ENCODE measurements at places on chromosomes 2 and 18.

DNA sequence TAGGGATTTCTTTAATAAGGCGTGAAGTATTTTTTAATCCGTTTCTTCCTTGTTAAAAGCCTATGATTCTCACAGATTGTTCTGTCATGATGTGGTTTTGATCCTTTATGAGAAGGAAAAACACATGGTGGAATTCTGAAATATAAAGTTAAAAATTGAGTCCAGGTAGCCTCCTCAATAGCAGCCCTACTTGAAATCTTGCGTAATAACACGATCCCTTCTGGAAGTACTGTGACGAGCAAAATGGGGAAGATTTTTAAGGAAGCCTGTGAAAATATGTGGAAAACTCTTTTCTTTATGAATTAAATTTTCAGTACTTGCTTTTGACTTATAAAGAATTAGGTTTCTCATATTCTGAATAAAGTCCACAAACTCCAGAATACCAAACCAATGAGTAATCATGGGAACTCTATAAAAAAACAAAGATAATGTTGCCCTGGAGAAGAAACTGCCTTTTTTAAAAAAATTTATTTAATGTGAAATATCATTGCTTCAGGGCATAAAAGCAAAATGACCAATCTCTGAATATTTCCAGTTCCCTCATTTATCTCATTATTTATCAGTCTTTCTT, 476.4 kb upstream of the ZEB2 start:
- DNase-seq: no peak
- H3K27me3 ChIP-seq: no peaks in the 10 kb centered on the region
- H3K36me3 ChIP-seq: no peaks in the 10 kb centered on the region
- H3K27ac ChIP-seq: no peak overlapping the region
- H3K4me3 ChIP-seq: no peak overlapping the region

DNA sequence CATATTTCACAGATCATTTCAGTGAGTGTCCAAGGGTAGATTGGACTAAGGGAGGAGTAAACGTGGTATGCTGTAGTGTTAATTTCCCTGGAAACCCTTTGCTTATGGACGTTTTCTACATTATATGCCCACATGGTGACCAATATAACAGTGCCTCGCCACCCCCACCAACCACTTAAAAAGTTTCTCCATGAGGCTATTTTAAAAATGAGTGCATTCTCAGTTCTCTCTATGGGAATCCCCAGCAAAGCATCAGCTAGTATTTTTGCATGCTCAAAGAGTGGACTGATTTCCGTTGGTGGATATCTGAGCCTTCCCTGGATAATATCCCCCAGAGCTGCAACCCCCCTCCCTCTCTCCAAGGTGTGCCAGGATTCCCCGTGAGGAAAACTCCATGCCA, 73.2 kb downstream of the TGFA start:
- no peak for DNase-seq
- no peaks in the 10 kb centered on the region for H3K27me3 ChIP-seq
- no peaks in the 10 kb centered on the region for H3K36me3 ChIP-seq
- H3K4me1 ChIP-seq: peaks cover 34% of the 10 kb centered on the region
- H3K4me3 ChIP-seq: peak overlapping the region; percentile 6

DNA sequence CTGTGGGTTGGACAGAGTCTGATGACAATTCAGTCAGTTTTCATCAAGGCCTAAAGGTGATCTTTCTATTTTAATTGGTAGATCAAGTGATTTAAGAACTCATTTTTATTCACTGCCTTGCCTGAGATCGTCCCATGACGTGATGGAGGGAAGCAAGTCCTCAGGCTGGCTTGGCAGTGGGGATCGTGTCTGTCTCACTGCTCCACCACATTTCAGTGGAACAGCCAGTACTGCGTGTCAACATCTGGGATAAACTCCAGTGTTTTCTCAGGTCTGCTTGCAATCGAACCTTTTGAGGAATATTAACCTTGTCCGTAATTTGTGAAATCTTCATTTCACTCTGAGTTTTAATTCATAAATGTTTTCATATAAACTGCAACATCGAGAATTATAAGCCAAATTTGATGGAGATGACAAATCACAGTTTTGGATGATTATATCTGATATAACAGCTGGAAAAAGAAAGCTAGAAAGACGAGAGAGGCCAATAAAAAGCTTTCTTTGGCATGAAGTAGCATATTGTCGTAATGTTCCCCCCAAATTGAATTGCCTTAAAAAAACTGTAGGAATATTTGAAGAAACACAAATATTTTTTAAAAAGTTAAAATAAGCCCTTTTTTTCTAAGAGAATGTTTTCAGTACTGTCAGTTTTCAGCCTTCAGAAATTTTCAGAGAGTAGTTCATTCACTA, 414.7 kb upstream of the SPRED2 start:
- no peak overlapping the region for H3K27ac ChIP-seq
- H3K27me3 ChIP-seq: peaks cover 4% of the 10 kb centered on the region
- no peak for DNase-seq

DNA sequence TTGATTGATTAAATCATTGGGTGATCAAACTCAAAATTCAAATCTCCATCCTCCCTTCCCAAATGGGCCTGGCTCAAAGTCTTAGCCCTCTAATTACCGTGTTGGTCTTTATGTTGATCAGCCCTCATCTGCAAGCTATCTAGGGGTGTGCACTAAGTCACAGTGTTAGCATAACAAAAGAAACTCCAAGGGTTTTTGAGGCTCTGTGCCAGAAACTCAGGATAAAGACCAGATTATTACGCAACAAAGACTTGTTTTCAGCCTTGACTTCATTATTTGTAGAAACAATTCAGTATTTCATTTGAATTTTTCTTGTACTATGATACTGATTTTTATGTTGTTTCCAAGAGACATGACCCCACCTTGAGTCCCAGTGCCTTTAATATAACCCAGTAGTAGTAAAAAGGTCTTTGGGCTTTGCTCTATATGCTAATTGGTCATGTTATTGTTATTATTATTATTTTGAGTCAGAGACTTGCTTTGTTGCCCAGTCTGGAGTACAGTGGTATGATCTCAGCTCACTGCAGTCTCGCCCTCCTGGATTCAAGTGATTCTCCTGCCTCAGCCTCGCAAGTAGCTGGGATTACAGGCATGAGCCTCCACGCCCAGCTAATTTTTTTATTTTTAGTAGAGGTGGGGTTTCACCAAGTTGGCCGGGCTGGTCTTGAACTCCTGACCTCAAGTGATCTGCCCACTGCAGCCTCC, 13.9 kb downstream of the PSMD14 start:
- DNase-seq: no peak
- H3K4me1 ChIP-seq: no peaks in the 10 kb centered on the region
- H3K27ac ChIP-seq: no peak overlapping the region
- peaks cover 57% of the 10 kb centered on the region for H3K36me3 ChIP-seq
- H3K27me3 ChIP-seq: no peaks in the 10 kb centered on the region
- no peak overlapping the region for H3K4me3 ChIP-seq

DNA sequence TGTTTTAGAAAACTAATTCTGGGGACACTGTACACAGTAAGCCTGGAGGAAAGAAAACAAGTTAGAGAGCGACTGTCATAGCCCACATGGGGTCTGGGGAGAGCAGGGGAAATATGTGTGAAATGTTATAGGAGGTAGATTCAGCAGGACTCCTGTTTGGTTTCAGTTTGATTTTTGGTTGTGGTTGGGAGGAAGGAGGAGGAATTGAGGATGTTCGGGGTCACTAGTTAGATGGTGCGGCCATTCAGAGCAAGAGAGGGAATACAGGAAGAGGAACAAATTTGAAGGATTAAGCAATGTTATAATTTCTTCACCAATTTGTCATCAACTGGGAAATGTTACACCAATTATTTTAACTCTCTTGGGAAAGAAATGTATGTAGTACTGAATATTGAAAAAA, 25.1 kb downstream of the TTC39C start:
- no peaks in the 10 kb centered on the region for H3K27me3 ChIP-seq
- H3K27ac ChIP-seq: no peak overlapping the region

GRCh38 chr2:111671426-111672150, 212.4 kb downstream of the ANAPC1 start:
- H3K27ac ChIP-seq: no peak overlapping the region
- no peak overlapping the region for H3K4me3 ChIP-seq
- no peak for DNase-seq
- no peaks in the 10 kb centered on the region for H3K27me3 ChIP-seq
- H3K4me1 ChIP-seq: peaks cover 4% of the 10 kb centered on the region
- no peaks in the 10 kb centered on the region for H3K36me3 ChIP-seq
